Neural crest cell (in vitro differentiated cells): ENCODE measurements at places on chromosomes 12 and 14. TPM values are rescaled to one million over a fixed set of nuclear protein-coding genes. Genes with fewer than 3 reads are reported as not detected.

DNA sequence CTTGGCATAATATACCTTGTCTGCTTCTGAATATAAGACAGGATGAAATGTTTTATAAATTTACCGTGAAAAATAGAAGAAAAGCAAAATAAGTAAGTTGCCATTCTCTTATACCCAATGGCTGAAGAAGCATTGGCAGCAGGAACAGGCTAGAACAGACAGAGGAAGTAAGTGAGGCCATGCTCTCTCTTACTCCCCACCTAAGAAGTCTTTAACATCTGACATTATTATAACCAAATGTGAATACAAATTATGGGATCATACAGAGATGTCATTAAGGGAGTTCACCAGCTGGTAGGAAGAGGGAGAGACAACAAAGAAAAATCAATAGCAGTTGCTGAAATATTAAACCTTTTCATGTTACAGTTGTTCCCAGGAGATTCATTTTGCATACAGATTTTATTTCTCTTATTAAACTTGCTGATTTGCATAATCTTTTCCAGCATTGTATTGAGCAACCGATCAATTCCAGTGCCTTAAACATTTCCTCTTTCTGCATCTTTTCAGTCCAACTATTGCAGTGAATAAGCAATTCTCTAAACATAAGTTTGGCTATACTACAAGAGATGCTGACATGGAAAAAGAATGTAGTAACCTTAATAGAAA is 270.6 kb downstream of the SLC6A15 start:
- no peak for DNase-seq

DNA sequence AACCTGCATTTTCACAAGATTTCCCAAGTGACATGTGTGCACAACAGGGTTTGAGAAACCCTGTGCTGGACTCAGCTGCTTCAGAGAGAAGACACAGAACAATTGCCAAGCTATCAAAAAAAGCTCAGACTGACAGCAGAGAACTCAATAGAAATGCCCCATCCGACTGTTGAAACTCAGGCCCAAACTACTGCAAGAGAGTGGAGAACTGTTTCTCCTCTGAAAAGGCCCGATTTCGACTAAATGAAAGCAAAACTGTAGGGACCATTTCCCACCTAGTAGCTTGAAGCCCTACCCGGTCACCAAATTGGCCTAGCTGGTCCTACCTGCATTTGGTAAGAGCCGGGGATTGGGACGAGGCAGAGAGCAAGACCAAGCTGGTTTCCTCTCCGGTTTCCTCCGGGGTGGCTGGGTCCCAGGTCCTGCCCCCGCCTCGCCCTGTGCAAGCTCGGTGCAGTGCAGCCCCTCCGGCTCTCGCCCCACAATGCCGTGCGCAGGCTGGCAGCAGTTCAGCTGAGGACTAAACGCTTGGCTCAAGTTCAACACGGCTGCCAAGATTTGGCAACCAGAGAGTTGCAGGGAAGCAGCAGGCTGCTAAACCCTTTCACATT is 1180.6 kb downstream of the VRK1 start:
- DNase-seq = no peak

- DNase-seq = no peak
Measured at GRCh38 chr14:85296456-85297210, 233.3 kb upstream of the FLRT2 start.

- no peak for DNase-seq
Measured at GRCh38 chr14:95153866-95154265, 3.5 kb downstream of the DICER1 start.

GRCh38 chr14:102944448-102945330 is 22.2 kb downstream of the AMN start:
- no peak for DNase-seq

GRCh38 chr12:88834226-88834625 is 254.0 kb upstream of the KITLG start:
- DNase-seq = no peak

DNA sequence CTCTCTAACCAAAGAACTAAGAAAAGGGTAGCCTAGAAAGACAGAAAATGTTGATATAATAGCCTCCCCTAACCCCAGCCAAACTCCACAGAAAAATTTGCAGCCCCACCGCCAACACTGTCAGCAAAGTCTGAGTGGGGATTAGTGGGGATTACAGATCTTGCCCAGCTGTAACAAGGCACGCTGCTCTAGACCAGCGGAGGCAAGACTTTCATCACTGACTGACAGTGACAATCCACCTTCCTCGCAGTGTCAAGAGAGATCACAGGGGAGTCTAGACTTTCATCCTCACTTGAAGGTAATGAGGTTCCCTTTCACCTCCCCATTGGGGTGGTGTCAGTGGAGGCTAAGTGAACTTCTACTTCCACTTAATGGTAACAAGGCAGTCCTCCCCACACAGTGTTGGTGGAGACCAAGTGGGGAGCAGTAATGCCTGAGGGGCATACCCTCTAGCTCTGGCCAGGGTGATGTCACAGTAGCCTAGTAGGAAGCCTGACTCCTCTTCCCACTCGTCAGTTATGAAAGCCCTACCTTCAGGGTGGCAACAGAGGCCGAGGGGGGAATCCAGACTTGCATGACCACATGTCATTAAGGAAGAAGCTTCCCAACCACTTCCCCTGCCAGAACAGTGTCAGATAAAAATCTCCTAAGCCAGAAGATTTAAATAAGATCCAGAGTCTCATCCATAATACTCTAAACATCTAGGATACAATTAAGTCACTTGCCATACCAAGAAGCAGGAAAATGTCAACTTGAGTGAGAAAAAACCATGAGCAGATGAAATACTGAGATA is 91.7 kb upstream of the RASSF8 start:
- no peak for DNase-seq

DNA sequence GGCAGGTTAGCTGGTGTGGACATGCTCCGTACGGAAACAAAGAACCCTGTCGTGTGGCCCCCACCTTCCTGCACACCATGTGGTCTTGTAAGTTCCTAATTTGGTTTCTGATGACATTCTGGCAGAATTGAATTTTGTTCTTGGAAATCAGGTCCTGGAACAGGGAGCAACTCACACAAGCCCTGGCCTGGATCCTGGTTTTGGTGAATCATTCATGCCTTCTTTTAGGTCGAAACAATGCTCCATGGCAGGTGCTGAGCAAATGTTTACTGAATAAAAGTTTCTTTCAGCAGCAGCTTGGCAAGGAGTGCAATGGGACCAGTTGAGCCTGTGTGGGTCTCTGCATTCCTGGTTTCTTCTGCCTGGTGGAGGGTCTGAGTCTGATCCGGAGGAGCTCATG is 978.4 kb downstream of the BCL11B start:
- DNase-seq = no peak

- DNase-seq = no peak
Measured at GRCh38 chr12:65100140-65100539, 21.0 kb downstream of the WIF1 start.

- DNase-seq = no peak
Measured at GRCh38 chr14:100323121-100323941, at the start of gene SLC25A47. SLC25A47 (plus strand) TSS chr14:100323339; CDS start chr14:100323415, 76 bp downstream.

GRCh38 chr12:58424735-58425392 is 483.5 kb downstream of the ATP23 start:
- no peak for DNase-seq

DNA sequence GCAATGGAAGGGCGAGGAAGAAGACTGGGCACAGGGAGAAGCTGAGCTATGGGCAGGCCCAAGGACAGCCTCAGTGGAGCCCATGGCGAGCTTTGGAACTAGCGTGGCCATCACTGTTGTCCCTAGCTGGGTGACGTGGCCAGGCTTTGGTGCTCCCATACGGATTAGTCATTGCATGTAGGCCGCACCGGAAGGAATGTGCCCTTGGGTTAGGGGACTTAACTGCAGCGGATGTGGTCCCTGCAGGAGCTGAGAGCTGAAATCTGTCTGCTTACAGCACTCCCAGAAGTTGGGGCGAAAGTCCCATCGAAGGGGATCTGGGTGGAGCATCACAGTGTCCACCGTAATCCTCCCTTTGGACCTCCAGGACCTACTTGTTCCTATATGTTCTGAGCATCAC is 133.7 kb downstream of the PAPOLA start:
- DNase-seq = no peak

GRCh38 chr12:96399919-96400630 is at the start of gene CDK17:
CDK17 (minus strand) TSS chr12:96400439; CDS start chr12:96334836, 65,603 bp downstream.
- DNase-seq = peak; percentile 74

GRCh38 chr12:57754411-57755193 is at the start of gene MARCHF9:
MARCHF9 (plus strand) TSS chr12:57755103; CDS start chr12:57755529, 426 bp downstream.
- DNase-seq = no peak

DNA sequence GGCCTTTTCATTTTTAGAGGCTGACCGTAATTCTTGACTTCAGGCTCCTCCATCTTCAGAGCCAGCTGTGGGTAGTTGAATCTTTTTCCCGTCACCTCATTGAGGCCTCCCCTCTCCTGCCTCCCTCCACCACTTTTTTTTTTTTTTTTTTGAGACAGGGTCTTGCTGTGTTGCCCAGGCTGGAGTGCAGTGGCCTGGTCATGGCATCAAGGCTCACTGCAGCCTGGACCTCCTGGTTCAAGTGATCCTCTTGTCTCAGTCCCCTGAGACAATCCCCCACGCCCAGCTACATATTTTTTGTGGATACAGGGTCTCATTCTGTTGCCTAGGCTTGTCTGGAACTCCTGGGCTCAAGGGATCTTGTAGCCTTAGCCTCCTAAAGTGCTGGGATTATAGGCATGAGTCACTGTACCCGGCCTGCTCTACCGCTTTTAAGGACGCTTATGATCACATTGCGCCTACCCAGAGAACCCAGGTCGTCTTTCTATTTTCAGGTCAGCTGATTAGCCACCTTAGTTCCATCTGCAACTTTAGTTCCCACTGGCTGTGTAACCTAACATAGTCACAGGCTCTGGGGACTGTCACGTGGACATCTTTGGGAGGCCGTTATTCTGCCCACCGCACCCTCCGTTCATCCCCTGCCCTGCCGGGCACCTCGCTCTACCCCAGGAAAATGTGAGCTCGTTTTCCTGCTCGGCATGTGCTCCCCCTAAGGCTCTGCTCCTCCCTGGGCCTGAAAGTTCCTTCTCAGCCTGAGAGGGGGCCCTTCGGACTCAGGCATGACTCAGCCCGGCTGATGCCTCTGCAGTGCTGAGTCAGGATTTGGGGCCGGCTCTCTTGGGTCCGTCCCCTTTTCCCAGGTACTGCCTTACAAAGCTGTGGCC is 13.4 kb downstream of the TNFAIP2 start:
- DNase-seq = no peak

GRCh38 chr12:6872073-6873048 is 742 bp downstream of the SPSB2 start:
- DNase-seq = peak; percentile 96

- no peak for DNase-seq
Measured at GRCh38 chr12:109458771-109459208, 18.3 kb downstream of the KCTD10 start.

DNA sequence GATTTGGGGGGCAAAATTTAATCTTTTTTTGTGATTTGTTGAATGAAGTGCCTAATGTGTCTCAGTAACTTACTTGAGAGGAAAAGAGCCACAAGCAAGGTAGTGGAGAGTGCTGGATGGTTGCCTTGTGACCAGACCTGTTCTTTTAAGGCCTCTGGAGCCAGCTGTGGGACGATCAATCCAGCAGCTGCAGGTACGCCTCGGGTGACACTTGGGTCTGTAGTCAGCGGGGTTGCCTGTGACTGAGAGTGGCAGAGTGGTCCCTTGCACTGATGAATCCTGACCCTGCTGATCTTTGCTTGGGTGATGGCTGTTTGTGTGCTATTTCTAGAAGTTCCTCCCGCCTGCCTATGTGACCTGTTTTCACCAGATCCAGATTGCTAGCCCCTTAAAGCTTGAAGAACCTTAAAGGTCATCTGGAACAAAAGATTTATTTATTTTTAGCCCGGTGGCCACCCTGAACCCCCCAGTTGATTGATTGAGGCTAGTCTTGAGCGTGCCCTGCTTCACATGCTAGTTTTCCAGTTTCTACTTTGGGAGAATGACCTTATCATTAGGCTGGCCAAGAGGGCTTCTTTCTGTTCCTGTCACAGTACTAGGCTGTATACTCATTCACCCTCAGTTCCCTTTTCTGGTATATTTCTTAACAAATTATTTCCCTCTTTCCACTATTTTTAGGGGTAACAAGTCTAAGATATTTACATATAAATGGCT is 23.2 kb downstream of the PRKCH start:
- DNase-seq = no peak

DNA sequence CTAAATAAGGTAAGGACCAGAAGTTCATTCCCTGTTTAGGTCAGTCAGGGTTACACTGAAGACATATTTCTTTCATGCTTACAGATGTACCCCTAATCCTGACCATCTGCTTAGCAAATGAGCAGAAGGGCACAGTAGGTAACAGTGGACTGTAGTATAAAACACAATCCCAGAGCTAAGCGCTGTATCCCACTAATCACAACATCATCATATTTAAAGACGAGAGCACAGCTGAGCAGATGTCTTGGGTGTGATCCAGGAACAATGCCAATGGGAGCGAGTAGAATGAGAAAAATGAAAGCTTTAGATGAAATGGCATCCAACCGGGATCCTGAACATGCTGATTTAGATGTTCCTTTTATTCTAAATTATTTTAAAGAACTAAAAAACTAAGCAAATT is 213.4 kb downstream of the CCER1 start:
- no peak for DNase-seq

GRCh38 chr12:9118158-9118557 is 2.4 kb upstream of the A2M start:
- no peak for DNase-seq

PTPRB gene
- total RNA-seq = 0.59 and 0.93 TPM in 2 replicates

PZP gene
- not detected in 2 replicates for total RNA-seq

KCNK13 gene
- total RNA-seq = not detected in 2 replicates

ABCD2 gene
- 0.70 and 0.80 TPM in 2 replicates for total RNA-seq

GPRC5D gene
- total RNA-seq = not detected in 2 replicates

SIX1 gene
- 0.44 and 0.48 TPM in 2 replicates for total RNA-seq

EML5 gene
- 1.3 TPM in 2 replicates for total RNA-seq

HVCN1 gene
- total RNA-seq = 3.8 and 4.9 TPM in 2 replicates

IKBIP gene
- 20.2 and 21.4 TPM in 2 replicates for total RNA-seq

FGD4 gene
- 35.8 and 38.2 TPM in 2 replicates for total RNA-seq

SYNDIG1L gene
- total RNA-seq = not detected in 2 replicates
